Stimulated activated CD8-positive, alpha-beta memory T cell treated with anti-CD3 and anti-CD28 coated beads, Interleukin-15, amount 100 ng/mL, for 24 hours (primary cell): ENCODE measurements at places on chromosomes 1 and 21.

- no peak for DNase-seq
These were observed 3.4 kb upstream of the PADI2 start for GRCh38 chr1:17122521-17123164.

GRCh38 chr21:26280775-26281174, 110.2 kb upstream of the APP start:
- DNase-seq, result no peak

GRCh38 chr1:175480343-175480822, 263.0 kb downstream of the TNR start:
- no peak for DNase-seq

- DNase-seq, result no peak
These were observed 180.1 kb downstream of the ZBTB18 start for GRCh38 chr1:244231193-244231571.

GRCh38 chr21:40270047-40270446, 402.8 kb downstream of the PCP4 start:
- DNase-seq, result no peak

GRCh38 chr1:191579019-191579418, 579.2 kb upstream of the RGS18 start:
- DNase-seq, result no peak

- DNase-seq, result no peak
These were observed 17.6 kb downstream of the SLC2A1 start for GRCh38 chr1:42940851-42941639.

DNA sequence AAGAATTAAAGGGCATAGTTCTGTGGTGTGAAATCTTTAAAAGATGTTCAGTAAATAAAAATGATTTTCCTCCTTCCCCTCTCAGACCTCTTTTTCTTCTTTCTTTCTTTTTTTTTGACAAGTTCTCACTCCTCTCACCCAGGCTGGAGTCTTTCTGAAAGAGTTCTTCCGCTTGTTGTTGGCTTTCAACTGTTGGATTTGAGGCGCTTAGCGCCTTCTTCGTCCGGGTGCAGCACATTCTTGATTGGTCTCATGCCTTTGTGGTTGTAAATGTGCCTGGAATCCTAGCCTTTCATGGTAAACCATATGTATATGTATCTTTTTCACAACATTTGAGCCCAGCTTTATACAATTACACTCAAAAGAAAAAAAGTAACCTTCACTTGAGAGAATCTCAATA, 980 bp upstream of the METTL18 start:
- DNase-seq, result no peak

DNA sequence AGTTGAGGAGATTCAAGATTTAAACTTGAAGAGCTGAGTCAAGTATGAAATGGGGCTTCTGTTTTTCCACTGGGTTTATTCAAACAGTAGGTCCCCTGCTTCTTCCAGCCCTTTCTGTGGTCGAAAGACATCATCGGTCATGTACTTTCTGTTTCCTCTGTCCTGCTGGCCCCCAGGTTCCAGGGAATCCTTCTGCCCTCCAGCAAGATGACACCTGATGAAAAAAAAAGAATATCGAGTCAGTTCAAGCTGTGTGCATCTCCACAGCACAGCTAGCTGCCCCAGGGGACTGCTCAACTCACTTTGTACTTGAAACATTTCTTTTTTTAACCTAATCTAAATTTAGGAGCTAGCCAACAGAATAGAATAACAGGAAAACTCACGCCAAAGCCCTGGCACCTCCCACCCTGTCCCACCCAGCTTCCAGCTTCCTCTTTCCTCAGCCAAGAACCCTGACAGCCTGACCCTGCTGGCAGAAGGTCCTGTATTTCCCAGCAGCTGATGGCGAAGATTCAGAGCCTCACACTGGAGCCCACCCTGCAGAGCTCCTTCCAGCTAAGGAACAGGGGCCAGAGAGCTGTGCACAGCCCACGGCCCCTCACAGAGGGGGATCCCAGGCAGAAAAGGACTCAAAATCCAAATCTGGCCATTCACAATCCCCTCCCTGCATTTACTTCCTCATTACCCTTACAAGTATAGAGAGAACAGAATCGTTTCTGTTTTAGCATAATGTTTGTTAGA, 176.5 kb downstream of the PSMG1 start:
- no peak for DNase-seq

DNA sequence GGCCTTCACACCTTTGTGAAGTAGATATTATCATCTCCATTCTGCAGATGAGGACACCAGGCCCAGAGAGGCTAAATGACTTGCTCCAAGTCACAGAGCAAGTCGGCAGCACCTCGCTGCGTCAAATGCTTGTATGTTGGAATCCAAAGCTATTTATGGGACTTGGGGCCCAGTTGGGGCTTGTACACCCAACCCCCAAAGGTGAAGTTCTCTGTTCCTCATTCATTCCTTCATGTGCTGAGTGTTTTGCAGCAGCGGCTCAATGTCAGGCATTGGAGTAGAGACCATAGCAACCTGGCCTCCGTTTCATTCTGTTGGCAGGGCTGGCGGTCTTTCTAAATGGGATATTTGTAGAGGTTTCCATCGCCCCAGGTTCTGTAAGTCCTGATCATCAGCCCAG, 113.4 kb upstream of the SLC25A33 start:
- no peak for DNase-seq

DNA sequence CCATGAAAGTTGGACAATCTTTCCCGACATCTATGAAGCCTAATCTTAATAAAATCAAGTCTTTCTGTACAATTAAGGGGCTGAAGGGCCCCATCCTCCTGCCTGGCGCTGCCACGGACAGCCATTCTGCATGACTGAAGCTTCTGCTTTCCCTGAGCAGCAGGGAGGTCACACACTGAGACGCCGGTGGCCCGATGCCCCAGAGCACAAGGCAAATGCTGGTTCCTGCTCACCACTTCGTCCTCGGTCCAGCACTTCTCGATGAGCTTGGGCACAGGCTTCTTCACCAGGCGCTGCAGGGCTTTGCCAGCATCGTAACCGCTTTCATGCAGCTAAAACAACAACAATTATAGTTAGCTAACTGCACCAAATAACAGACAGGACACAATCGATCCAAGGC, 147.8 kb downstream of the SLC45A1 start:
- DNase-seq, result no peak

DNA sequence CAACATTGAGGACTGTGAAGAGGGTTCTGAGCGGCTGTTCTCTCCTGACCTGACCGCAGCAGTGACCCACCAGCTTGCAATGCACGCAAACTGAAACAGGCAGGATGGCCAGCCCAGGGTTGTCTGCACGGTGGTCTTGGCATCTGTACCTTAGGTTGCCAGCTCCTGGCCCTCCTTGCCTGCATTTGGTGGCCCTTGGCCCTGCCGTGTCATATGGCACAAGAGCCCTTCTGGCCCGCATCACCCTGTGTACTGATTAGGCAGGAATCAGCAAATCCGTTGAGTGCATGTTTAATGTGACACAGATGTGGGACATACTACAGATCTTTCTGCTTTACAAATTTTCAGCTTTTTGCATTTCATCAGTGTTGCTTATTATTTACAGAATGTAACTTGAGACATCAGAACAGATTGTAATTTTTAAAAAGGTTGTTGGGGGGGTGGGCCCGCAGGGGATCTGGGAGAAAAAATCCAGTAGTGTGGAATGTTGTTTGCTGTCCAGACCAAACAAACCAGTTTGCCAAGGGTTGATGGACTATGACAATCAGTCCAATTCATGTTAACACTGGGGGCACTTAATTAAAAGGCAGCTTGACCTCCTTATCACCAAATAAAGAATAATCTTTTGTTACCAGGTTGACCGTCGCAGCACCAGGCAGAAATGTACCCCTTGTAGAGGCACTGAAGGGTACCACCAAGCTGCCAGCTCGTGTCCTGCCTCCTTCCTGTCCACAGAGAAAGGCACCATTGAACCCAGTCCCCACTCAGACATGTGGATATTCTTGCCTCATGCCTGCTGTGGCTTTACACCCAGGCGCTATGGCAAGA, 132.6 kb downstream of the DHRS3 start:
- DNase-seq, result no peak

- no peak for DNase-seq
These were observed 79.3 kb downstream of the ADARB1 start for GRCh38 chr21:45153358-45154318.

DNA sequence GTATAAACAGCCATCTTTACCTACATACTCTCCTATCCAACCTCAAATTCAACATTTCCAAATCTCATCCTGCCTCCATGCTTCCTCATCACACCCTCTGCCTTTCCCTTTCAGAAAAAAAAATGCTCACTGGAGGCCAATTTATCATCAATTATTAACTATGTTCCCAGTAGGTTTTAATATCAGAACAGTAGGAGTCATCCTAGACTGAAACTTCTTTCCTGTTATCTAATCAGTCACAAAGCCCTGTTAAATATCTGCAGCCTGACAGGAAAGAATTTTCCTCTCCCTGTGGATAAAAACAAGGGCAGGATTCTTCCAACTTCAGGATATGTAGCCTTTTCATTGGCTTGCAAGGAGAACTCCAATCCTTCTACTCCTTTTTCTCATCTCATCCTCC, 28.4 kb downstream of the EGLN1 start:
- DNase-seq, result no peak

- DNase-seq, result no peak
These were observed 164.8 kb downstream of the USP25 start for GRCh38 chr21:15894596-15894995.

DNA sequence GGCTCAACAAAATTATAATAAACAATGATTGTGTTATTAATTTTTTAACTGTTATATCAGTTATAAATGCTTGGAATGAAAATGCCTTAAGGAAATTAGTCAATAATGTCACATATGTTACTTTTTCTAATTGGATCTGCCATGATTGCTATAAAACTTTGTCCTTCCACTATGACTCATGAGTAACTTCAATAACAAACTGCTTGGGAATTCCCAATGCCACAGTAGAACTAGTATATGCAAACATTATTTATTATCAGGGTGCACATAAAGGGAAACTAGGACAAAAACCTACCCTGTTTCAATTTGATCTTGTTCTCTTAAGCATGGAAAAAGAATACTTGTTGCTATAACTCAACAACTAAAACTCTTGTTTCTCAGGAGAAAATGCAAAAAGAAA, 59.1 kb upstream of the PDC start:
- no peak for DNase-seq

- no peak for DNase-seq
These were observed 204.7 kb upstream of the LYPLAL1 start for GRCh38 chr1:218969006-218969405.

DNA sequence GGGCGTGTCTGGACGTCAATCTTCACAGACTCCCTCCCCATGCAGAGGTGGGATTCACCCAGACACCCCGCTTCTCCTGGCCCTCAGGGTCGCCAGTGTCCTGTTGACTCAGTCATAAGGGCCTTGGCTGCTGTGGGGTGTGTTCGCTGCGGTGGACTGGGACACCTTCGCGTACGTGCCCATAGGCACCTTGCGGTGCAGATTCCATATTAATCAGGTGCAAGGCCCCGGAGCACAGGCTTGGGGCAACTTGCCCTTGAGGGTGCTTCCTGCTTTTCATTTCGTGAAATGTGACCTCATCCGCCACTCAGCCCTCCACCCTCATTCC, 398 bp upstream of the SLC30A10 start:
- no peak for DNase-seq

DNA sequence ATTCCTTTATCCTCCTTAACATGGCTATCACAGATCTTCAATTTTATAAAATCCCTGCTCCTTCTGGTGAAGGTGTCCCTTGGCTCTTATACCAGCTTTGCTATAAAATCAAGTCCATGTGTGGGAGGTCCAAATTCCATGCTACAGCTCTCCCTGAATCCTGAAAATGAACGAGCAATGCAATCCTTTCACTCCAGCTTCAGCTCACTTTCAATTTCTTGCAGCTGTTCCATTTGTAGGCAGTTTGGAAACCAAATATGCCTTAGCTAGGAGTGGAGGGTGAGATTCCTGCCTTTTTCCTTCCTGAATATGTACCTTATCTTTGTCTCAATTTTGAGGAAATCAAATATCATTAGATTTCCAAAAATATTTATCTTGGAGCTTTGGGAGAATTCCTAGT, 402.6 kb downstream of the TTLL7 start:
- DNase-seq, result no peak

DNA sequence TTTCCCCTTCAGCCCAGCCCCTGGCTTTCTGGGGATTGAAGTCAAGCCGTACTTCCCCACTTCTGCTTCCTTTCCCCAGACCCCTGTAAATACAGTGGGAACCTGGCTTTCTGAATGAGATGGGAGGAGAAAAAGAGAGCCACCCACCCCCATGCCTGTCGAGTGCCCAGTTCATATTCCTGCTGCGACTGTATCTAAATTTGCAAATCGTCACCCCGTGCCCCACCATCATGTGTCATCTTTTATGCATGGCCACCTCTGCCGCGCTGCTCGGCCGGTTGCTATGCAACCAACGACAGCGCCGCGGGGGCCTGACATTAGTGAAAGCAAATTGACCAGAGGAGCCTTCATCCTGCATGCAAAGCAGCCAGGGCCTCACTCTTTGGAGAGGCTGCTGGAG, 143.0 kb downstream of the ELAVL4 start:
- no peak for DNase-seq

GRCh38 chr21:25179116-25179515, 428.2 kb downstream of the MRPL39 start:
- no peak for DNase-seq

- no peak for DNase-seq
These were observed 13.1 kb downstream of the OR2T11 start for GRCh38 chr1:248621770-248622169.

DNA sequence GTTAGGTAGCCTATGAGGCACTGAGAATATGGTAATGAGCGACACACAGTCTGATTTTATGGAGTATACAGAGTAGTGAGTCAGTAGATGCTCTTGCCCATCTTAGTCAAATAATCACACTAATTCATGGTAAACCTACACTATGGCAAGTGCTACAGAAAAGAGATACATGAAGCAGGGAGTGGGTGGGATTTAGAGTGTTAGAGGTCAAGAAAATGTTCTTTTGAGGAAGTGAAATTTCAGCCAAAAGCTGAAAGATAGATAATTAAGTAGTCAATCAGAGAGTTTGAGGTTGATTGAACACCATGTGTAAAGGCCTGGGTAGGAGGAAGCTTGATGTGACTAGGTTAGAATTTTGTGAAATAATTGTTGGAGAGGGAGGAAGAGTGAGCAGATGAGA, 14.7 kb downstream of the MDM4 start:
- no peak for DNase-seq

GRCh38 chr1:47699492-47700235, 261.8 kb downstream of the FOXD2 start:
- no peak for DNase-seq

DNA sequence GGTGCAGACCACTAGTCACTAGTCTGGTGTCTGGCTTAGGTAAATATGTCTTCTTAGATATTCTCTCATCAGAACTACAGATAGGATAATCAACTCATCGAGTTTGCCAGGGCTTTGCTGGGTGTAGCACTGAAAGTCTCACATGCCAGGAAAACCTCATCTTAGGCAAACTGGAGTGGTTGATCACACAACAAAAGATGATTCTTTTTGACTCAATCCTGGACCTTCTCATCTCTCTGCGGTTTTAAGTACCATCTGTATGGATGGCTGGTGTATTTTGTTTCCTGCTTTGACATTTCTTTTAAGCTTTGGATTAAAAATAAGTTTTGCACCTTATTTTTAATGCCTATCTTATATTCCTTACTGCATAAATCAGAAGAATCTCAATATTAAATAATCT, 11.3 kb downstream of the GBP2 start:
- DNase-seq, result no peak

GRCh38 chr1:207097871-207098324, 6.1 kb upstream of the C4BPA start:
- no peak for DNase-seq

GRCh38 chr1:61642475-61643232, 82.3 kb downstream of the TM2D1 start:
- DNase-seq, result no peak
